Astrocyte of the spinal cord (primary cell): ENCODE measurements at places on chromosomes 4 and X.

DNA sequence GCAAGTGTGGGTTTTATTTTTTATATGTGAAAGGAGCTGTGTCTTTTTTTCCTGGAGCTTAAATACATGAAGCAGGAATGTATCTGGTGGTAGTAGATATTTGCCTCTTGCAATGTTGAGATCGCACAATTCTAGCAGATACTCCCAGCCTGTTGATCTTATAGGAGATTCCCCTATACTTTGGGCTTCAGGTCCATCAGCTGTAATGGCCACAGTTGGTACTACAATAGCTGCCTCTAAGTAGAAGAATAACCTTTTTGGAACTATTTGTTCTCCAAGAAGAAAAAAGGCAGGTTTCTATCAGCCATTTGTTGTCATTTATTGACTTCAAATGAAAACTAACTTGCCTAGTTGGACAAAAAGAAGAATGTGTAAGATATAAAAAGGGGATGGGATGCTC lies 37.7 kb downstream of the LIMCH1 start:
- no peak for DNase-seq

GRCh38 chr4:112230879-112231778 lies 458 bp upstream of the AP1AR start:
- DNase-seq, result peak; percentile 98

DNA sequence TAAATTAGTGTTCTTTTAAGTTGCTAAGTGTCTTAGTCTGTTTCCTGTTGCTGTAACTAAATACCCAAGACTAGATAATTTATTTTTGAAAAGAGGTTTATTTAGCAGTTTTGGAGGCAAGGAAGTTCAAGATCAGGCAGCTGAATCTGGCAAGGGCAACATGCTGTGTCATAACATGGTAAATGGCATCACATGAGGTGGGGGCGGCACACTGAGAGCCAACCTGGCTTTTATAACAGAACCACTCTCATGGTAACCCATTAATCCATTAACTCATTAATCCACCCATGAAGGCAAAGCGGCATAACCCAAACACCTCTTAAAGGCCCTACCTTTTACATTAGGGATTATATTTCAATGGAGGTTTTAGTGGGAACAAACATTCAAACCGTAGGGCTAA lies 182.2 kb upstream of the GATB start:
- DNase-seq, result no peak

DNA sequence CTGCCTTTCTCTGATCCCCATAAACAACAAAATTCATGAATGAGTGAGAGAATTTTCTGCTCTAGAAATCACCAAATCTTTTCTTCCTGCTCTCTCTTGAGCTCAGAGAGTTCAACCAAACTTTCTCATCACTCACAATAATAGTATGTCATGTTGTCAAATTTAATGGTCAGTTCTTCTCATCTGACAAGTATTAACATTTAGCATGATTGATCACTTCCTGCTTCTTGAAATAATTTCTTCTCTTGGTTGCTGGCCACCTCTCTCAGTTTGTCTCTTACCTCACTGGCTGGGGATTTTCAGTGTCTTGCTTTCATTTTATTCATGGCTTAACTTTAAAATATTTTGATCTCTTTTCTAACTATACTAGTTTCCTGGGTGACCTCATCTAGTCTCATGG lies 25.5 kb upstream of the FGF5 start:
- DNase-seq, result peak; percentile 28

DNA sequence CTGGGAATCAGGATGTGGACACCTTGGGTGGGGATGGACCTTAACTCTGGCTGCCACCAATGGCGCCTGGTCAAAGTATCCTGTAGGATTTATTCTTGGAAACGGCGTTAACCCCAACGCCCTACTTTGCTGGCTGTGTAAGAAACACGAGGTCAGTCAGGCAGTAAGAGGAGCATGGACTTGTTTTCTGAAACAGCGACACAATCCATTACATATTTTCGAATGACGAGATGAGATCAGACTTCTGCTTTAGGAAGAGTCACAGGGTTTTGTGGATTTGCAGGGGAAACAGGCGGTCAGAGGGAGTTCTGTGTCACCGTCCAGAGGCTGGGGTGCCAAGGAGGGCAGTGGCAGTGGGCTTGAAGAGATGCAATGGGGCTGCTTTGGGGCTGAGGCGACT lies 92.2 kb downstream of the TBL1X start:
- no peak for DNase-seq

DNA sequence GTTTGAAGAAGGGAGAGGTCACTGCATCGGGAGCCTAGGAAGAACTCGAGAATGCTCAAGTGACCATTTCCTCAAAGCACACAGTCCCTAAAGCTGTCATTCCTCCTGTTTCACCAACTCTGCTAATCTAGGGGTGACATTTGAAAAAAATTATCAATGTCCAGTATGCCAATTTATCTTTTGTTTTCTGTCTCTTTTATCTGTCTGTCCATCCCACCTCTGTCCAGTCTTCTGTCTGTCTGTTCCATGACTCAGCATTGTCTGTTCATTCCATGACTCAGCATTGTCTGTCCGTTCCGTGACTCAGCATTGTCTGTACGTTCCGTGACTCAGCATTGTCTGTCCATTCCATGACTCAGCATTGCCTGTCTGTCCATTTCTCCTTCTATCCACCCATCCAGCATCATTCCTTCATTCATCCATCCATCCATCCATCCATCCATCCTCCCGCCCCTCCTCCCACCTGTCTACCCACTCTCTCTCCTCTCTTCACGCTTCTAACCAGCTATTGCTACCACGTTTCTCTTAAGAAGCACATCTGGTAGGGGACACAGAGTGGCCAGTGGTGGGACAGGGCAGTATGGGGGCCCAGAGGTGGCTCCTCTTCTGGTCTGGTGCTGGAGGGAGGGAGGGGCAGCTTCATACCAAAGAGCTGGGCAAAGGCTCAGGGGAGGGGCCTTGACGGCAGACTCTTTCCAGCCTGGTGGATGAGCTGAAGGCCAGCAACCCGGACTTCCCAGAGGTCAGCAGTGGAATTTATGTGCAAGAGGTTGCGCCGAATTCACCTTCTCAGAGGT lies 34.1 kb downstream of the HTRA3 start:
- peak; percentile 79 for DNase-seq
